ENCODE measurements at places on chromosomes 1 and 21.

DNA sequence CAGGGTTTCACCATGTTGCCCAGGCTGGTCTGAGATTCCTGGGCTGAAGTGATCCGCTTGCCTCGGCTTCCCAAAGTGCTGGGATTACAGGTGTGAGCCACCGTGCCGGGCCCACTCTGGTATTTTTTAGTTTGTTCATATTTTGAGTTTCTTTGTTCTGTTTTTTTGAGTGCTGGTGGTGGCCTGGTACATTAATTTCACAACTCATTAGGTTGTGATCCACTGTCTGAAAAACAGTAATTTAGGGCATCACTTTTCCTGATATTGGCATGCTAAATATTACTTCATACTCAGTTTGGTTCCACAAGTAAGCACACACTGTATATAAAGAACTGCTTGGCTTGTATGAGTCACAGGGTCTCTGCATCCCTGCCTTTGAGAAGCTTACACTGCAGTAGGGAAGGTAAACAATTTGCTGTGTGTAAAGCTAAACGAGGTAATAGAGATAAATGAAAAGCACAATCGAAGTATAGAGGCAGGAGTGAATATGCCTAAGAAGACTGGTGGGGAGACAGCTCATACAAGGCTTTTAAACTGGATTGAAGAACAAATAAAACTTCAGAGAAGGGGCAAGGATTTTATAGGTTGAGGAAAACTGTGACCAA is 7.7 kb downstream of the SNX27 start:
- peak; percentile 24 for DNase-seq

DNA sequence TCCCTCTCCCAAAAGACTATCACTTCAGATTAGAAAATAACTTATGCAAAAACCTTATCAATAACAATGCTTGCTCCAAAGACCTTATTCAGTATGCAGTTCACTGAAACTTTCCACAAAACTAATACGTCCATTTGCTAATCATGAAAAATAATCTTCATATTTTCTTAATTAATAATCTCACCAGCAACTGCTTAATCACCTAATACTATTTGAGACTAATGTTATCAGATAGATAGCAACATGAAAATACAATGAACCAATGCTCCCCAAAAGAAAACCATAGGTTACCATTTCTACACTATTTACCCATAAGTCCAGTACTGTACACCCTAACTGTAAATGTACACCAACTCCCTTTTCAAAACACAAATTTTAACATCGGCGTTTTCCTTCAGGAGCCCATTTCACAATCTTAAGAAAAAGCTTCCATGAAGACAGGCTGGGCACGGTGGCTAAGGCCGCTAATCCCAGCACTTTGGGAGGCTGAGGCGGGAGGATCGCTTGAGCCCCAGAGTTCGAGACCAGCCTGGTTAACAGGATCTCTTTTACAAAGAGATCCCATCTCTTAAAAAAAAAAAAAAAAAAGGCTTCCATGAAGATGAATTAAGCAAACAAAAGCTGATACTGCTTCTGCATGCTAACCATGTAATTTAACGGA is 1.7 kb downstream of the GNB1 start:
- no peak for DNase-seq

GRCh38 chr1:236716160-236716559 is 29.9 kb downstream of the ACTN2 start:
- DNase-seq: peak; percentile 7

DNA sequence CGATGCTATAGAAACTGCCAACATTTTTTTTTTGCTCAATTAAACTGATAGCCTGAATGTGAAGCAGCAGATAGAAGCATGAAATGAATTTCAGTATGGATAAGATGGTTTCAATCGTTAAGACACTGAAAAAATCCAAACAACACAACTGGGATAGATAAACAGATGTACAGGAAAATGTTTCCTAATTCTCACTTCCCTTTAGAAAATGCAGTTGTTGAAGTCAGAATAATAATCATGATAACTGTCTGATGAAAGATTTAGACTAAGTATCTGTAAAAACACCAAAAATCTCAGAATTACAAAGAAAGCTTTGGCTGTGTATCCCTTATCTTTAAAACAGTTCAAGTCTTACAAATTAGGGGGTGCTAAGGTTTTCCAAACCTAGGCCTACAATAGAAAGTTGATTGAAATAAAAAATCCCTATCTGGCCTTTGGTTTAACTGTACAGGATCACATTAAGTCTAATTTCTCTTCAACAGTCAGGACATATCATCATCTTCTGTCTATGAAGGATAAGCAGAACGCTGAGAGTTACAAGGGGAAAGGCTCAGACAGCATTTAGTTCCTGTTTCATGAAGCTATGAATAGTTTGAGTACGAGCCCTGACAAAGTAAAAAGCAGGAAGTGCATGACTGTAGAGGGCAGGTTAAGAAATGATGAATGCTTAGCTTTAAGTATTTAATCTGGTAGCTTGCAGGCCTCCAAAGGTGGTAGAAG is 203.2 kb downstream of the APP start:
- DNase-seq: no peak

DNA sequence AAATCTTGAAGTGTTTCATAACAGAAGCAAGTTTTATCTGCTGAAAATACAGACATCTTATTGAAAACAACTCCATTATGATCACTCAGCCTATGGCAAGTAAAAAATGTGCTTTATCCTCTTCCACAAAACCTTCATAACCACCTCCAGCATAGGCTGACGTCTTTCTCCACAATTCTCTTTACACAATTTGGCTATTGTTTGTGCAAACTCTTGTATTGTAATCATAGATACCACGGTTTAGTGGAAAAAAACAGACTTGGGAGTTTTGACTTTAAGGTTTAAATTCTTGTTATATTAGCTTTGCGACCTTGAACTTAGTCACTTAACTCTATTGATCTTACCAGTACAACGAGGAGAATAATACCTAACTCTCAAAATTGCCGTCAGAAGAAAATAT is 126.1 kb downstream of the PLD5 start:
- DNase-seq: no peak

DNA sequence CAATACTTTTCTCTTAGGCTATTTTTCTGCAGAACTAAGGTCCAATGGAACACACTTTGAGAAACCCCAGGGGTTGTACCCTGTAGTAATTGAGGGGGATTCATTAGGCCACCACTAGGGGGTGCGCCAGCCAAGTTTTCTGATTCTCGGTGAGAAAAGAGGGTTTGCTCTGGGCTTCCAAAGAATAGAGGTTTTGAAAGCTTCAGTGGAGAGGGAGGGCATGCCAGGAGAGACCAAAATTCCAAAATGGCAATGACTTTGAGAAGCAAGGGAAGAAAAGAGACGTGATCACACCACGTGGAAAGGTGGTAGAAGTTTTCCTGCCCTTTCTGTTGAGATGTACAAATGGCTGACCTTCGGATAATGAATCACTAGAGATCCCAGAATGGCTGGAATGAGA is 323.3 kb downstream of the RPS6KC1 start:
- DNase-seq: peak; percentile 27

- no peak for DNase-seq
Measured at GRCh38 chr21:36765229-36765628, 66.3 kb downstream of the SIM2 start.

- DNase-seq: no peak
Measured at GRCh38 chr1:168972225-168972624, 134.3 kb upstream of the ATP1B1 start.

GRCh38 chr1:156167536-156167935 is 14.2 kb downstream of the SEMA4A start:
- DNase-seq: peak; percentile 71

DNA sequence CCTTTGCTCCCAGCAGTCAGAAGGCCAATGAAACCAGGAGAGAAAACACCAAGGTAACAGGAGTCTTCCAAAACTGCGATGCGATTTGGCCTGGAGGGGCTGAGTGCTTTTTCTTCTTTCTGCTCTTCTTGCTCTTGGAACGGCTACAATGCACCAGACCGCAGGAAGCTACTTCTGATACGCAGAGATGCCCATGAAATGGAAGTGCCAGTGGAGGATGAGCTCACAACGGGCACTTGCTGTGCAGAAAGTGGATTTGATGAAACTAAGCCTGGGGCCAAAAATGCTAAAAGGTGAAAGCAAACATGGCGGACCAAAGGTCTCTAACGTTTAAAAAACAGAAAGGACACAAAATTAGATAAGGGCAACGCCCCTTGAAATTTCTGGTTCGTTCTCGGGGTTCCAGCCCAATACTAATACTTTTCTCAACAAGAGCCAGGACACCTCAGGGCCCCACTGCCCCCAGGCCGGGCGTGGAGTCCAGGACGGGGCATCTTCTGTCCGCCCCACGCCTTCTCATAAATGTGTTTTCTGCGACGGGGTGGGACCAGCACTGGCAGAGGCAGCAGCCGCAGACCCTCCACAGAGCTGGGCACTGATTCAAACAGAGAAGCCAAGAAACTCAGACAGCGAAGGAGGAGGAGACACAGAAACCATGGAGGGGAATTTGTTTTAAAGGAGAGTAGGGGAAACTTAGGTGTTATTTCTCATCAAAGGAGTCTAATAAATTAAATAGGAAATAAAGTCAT is 101.3 kb downstream of the CRYAA start:
- no peak for DNase-seq

- no peak for DNase-seq
Measured at GRCh38 chr1:33272930-33273329, 16.6 kb downstream of the ZNF362 start.

- DNase-seq: peak; percentile 99
Measured at GRCh38 chr1:66563941-66564630, 30.1 kb downstream of the SGIP1 start.

DNA sequence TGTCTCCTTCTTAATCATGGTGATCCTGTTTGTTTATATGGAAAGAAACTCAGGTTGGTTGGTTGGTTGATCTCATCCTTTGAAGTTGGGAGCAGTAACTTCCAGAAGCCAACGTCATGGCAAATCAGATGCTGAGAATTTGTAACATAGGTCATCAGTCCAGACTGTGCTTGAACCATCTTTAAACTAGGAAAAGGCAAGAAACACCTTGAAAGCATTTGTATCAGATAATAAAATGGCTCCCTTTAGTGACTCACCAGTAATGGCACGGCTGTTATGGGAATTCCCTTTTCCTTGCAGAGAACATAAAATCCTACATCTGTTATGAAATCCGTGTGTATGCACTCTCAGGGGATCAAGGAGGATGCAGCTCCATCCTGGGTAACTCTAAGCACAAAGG is 58.1 kb downstream of the SERBP1 start:
- no peak for DNase-seq

GRCh38 chr1:110888049-110888448 is 15.1 kb downstream of the CD53 start:
- DNase-seq: no peak

DNA sequence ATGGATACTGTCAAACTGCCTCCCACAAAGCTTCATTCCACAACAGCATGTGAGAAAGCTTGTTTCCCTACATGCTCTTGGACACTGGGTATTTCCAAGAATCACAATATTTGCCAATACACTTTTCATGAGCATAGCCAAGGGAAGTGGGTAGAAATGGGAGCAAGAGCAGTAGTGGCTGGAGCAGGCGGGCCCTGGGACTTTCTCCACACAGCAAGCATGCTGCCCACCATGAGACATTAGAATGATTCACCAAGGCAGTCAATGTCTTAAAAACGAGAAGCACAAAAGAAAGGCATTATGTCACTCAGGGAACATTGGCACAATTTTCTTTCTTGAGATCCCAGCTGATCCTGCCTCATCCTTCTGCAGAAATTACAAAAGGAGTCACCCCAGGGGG is 371.6 kb upstream of the RUNX1 start:
- no peak for DNase-seq

DNA sequence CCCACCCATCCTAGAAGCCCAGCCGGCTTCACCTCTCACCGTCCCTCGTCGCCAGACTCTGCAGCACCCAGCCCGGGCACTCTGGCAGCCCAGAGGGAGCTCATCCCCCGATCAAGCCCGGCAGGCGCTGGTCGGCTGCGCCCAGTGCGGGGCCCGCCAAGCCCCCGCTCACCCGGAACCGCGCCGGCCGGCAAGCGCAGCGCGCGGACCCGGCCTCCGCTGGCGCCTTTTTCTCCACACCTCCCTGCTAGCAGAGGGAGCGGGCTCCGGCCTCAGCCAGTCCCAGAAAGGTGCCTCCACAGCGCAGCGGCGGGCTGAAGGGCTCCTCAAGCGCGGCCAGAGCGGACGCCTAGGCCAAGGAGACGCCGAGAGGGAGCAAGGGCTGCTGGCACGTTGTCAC is 2023.3 kb downstream of the NCAM2 start:
- no peak for DNase-seq

- DNase-seq: no peak
Measured at GRCh38 chr21:15414057-15414456, 315.7 kb upstream of the USP25 start.

GRCh38 chr1:54728027-54728426 is 12.4 kb downstream of the TTC4 start:
- no peak for DNase-seq

DNA sequence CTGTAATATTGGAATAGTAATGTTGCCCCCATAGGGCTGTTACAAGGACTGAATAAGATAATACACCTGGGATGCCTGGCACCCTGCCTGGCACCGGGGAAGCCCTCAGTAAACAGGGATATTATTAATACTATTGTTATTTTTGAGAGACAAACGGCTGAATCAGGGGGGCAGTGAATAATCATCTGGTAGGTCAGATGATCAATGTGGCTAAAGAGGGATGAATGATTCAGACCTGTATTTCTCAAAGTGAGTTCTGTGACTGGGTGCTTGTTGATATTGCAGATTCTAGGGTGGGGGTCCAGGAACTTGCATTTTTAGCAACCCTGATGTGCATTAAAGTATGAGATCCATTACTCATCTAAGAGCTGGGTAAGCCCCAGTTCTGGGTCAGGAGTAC is 46.2 kb upstream of the BCL10 start:
- DNase-seq: peak; percentile 61

- no peak for DNase-seq
Measured at GRCh38 chr21:33554236-33554981, 11.6 kb downstream of the SON start.

GRCh38 chr1:107559881-107560280 is 405.1 kb downstream of the VAV3 start:
- DNase-seq: no peak

GRCh38 chr1:185488808-185489207 is 171.8 kb upstream of the IVNS1ABP start:
- DNase-seq: no peak

DNA sequence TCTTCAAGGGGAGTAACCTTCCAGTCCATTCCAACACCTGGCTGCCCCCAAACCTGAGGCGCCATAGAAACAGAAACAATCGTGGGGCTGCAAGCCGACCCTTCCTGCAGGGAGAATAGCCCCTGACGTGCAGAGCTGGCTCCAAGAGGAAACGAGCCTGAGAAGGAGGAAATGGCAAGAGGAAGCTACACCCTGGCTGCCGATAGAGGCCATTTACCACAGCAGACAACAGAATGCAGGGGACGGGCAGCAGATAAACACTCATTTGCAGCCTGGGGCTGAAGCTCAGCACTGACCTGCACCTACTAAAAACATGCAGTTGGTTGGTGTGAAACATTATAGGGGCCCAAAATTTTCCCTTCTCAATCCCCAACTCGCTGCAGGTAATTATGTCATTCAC is 8.7 kb upstream of the TDRD10 start:
- DNase-seq: peak; percentile 88

DNA sequence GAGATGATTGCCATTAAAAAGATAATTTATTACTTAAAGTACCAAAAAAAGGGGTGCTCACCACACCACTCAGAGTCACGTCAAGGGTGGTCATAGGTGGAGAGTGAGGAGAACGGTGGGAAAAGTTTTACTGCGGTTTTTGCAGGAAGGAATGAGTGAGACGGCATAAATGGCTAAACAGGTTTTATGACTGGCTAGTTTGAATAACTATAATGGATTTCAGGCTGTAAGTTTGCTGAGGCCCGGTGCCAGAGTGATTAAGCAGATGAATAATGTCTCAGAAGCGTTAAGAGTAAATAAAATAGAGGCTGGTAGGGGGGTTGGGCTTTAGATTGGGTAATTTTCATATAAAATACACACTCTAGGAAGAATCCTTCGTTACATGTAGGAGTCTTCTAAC is 1337.8 kb downstream of the AMY1C start:
- no peak for DNase-seq

All from dermis microvascular lymphatic vessel endothelial cell (primary cell).